Left cardiac atrium (tissue), 4 donors: ENCODE measurements at places on chromosomes 2 and 18.

GRCh38 chr2:60267122-60267521 lies 286.3 kb downstream of the BCL11A start:
- no peak for DNase-seq

DNA sequence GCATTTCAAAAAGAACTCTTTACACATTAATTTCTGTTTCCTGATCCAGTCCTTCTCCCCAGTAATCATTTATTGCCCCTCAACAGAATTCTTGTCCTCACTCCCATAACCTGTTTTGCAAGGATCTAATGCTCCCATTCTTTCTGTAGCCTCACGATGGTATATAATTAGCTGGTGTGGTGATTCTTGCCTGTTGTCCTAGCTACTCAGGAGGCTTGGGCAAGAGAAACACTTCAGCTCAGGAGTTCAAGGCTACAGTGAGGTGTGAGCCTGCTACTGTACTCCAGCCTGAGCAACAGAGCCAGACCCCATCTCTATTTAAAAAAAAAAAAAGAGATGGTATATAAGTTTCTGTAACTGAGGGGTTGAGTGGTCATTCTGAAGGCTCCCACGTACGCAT lies 7.7 kb upstream of the TRAPPC8 start:
- no peak for DNase-seq

- no peak for DNase-seq
Measured at GRCh38 chr2:211690736-211691135, 847.9 kb downstream of the ERBB4 start.

DNA sequence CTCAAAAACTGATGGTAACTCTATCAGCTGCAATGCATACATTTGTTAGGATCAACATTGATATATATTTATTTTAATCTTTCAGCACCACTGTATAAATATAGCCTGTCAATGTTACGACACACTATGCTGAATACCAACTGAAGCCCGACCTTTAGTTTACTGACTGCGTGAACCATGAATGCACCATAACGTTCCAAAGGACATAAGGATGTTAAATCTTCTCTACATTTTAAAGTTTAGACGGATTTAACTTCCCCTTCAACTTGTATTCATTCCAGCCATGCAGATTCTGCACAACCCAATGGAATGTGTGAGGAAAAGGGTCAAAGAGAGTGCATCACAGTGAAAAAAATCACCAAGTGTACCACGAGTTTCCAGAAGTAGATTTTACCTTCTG lies 489.5 kb downstream of the IRS1 start:
- DNase-seq, result no peak

DNA sequence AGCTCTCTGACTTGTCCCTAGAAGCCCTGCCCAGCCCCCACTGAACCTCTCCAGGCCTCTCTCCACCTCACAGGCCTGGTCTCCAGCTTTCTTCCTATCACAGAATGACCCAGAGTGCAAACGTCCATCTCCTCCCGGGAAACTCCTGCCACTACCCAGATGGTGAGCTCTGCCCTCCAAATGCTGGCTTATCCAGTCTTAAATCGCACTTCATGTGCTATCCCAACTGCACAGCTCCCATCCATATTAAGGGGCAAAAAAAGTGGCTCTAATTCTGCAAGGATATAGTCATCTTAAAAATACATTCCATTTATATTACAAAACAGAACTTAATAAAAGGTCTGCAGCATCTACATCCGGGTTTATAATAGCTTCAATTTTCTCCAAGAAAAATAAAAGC lies 70.8 kb upstream of the CDC42EP3 start:
- no peak for DNase-seq

DNA sequence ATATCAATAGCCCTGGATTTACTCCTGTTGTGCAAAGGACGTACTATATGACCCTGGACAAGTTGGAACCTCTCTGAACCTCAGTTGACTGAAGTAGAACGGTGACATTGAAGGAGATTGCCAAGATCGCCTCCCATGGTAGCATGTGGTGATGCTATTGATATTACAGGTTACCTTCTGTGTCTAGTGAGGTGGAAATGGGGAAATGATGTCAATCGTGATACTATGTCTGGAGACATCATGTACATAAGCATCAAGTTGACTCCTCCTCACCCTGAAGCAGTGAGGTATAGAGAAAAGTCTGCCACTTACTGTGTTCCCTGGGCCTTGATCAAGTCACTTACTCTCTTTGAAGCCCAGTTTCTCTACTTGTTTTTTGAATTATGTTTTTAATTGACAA lies 93.9 kb downstream of the KLF7 start:
- no peak for DNase-seq

GRCh38 chr2:232133078-232133477 lies 171.6 kb downstream of the DIS3L2 start:
- no peak for DNase-seq

- no peak for DNase-seq
Measured at GRCh38 chr2:68968221-68968620, 6.2 kb upstream of the GKN1 start.

DNA sequence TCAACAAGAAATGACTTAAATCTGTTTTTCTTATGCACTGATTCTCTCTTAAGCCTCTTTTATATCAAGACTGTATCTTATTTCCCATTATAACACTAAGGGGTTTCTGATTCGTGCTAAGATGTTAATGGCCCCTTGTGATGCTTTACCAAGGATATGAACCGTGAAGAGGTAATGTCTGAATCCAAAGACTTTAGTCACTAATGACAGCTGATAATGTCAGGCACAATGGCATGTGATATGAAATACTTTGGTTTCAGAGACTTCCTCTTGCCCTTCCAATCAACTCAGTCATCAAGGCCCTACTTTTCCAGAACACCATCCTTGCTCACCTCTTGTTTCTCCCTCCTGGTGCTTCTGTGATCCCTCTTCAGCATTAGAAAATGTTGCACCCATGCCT lies 262.8 kb downstream of the KCNE4 start:
- no peak for DNase-seq

GRCh38 chr18:32552421-32553030 lies 81.8 kb upstream of the GAREM1 start:
- DNase-seq, result peak; percentile 34

GRCh38 chr2:54065411-54065810 lies 50.0 kb upstream of the ACYP2 start:
- no peak for DNase-seq

- no peak for DNase-seq
Measured at GRCh38 chr2:127411653-127412369, 6.4 kb upstream of the PROC start.

DNA sequence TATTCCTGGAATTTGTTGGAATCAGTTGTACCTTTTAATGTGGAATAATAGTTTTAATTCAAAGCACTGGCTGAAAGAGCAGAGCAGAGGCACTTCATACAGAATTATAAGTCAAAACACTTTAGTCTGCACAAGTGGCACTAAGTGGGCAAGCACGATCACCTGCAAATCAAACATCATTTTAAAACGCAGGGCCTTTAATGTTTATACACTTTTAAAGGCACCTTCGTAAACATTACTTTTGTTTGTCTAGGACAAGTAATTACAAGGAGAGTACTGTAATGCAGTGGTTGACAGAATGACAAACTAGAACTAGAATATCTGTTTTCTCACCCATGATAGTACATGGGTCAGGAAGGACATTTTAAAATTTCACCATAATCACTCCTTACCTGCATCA lies 36.4 kb downstream of the LANCL1 start:
- no peak for DNase-seq

GRCh38 chr2:207845202-207845864 lies 75.6 kb upstream of the FZD5 start:
- no peak for DNase-seq

DNA sequence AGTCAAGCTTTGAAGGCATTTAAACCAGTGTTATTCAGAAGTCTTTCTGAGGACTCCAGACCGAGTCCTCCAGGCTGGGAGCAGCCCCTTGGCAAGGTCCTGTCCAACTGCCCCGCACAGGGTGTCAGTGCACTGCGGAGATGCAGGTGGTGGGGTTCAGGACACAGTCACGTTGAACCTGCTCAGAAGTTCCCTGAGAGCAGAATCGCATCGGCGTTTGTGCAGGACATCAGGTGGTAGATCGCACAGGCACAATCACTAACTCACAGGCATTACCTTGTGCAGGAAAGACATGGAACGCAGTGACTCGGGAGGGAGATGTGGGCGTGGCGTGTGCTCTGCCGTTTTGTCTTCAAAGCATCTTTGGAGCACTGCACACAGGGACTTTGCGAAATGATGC lies 10.4 kb downstream of the COPS9 start:
- no peak for DNase-seq

GRCh38 chr2:68431316-68431972 lies 35.6 kb downstream of the FBXO48 start:
- no peak for DNase-seq

- DNase-seq, result no peak
Measured at GRCh38 chr2:105395691-105396090, 3.2 kb downstream of the FHL2 start.

GRCh38 chr2:133674433-133675331 lies 106.4 kb upstream of the NCKAP5 start:
- peak; percentile 69 for DNase-seq

- DNase-seq, result no peak
Measured at GRCh38 chr18:362311-363290, 94.8 kb upstream of the THOC1 start.
